ENCODE measurements at places on chromosomes 6 and 20.

DNA sequence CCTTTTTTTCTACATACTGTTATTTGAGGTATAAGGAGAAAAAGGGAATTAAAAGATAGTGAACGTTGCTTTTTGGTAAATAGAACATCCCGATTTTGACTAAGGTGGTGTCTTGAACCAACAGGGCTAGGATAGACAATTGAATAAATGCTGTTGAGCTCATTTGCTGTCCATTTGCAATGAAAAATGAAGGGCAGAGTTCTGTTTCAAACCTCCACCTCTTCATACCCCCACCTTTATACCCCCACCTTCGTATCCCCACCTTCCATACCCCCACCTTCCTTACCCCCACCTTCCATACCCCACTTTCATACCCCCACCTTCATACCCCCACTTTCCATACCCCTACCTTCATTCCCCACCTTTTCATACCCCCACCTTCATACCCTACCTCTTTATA is 93.4 kb upstream of the NAA20 start:
- DNase-seq: no peak

GRCh38 chr20:5192570-5193431 is 66.0 kb downstream of the CDS2 start:
- DNase-seq: no peak

DNA sequence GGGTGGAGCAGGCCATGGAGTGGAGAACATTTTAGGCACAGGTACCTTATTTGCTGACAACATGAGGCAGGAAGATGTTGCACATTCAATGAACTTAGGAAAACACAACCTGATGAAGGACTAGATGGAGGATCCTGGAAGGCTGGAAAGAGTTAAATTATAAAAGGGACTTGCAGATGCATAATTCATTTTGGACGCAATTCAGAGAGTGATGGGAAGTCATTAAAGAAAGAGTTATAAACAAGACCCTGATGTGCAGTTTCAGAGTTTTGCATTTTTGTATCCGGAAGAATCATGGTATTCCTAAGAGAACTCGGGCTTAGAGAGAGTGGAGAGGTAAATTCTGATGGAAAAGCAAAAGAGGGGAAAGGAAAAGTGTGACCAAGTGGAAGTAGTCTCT is 104.5 kb downstream of the TSHZ2 start:
- DNase-seq: no peak

GRCh38 chr20:34037121-34037520 is 43.4 kb downstream of the RALY start:
- DNase-seq: no peak

DNA sequence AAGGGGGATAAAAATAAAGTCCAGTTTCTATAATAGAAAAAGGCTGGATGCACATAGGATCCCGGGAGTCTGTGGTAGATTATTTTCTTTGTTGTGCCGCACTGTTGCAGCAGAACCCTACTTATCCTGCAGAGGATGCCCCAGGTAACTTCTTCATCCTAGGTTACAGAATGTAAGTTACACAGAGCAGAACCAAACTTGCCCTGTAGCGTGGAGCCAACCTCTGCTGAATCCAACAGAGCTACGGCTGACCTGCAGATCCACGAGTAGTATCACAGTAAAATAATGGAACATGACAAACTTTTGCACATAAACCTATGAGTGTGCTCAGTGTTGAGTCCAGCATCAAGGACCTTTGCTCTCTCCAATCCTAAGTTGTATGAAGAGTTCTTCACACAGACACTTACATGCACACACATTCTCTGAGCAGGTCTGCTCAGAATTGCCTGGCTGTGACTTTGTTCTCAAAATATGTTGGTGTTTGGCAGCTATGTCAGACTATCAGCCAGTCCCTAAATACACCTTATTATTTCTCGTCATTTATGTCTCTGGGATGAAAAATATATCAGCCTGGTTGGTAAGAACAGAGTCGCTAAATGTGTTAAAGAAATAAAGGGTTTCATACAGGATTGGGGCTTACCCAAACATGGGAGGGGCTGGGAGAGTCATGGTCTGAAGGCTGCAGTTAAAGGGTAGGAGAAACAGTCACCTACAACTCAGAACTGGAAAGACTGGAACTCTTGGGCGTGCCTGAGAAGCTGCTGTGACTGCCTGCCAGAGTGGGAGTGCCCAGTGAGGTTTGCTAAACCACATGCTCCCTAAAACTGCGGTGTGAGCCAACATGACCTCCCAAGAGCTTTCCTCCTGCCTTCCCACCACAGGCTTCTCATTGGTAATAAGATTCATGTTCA is 165.1 kb upstream of the SLC24A3 start:
- no peak for DNase-seq

GRCh38 chr20:50302341-50303057 is 111.9 kb downstream of the CEBPB start:
- DNase-seq: no peak

Data from thoracic aorta (tissue), 2 donors.